ENCODE measurements at places on chromosomes 5 and 9. TPM values are rescaled to one million over a fixed set of nuclear protein-coding genes. Genes with fewer than 3 reads are reported as not detected.

SV2C gene
- total RNA-seq: 0.96 TPM

FOXI1 gene
- not detected for total RNA-seq

OR13J1 gene
- not detected for total RNA-seq

ORM2 gene
- total RNA-seq: not detected

BAAT gene
- 0.11 TPM for total RNA-seq

LRRC14B gene
- not detected for total RNA-seq

OTP gene
- total RNA-seq: not detected

MPDZ gene
- total RNA-seq: 29.8 TPM

SLC36A3 gene
- not detected for total RNA-seq

DOCK8 gene
- 77.5 TPM for total RNA-seq

SPATA6L gene
- total RNA-seq: 7.6 TPM

DRD1 gene
- total RNA-seq: 0.69 TPM

NIM1K gene
- 0.18 TPM for total RNA-seq

TLX3 gene
- total RNA-seq: not detected

CERCAM gene
- total RNA-seq: 16.8 TPM

WHRN gene
- total RNA-seq: 67.2 TPM

MTAP gene
- 31.9 TPM for total RNA-seq

MOB3B gene
- 3.7 TPM for total RNA-seq

TNIP1 gene
- 45.3 TPM for total RNA-seq

SCGB3A2 gene
- not detected for total RNA-seq

BRD3 gene
- 73.1 TPM for total RNA-seq

PCDHA1 gene
- 0.07 TPM for total RNA-seq

OLFM1 gene
- total RNA-seq: 2.5 TPM

SPINK5 gene
- 0.28 TPM for total RNA-seq

AJM1 gene
- 7.1 TPM for total RNA-seq
